Hippocampal formation (tissue), 2 donors: ENCODE measurements at places on chromosomes 16 and 17.

GRCh38 chr16:54648575-54648974 is 282.1 kb upstream of the IRX5 start:
- no peak for DNase-seq

GRCh38 chr16:27127308-27127707 is 60.6 kb downstream of the C16orf82 start:
- no peak for DNase-seq

- peak; percentile 18 for DNase-seq
Observed at GRCh38 chr16:4309833-4310266, 6.0 kb upstream of the GLIS2 start.

GRCh38 chr17:8153957-8154607 is 1.9 kb upstream of the PER1 start:
- peak; percentile 95 for DNase-seq

DNA sequence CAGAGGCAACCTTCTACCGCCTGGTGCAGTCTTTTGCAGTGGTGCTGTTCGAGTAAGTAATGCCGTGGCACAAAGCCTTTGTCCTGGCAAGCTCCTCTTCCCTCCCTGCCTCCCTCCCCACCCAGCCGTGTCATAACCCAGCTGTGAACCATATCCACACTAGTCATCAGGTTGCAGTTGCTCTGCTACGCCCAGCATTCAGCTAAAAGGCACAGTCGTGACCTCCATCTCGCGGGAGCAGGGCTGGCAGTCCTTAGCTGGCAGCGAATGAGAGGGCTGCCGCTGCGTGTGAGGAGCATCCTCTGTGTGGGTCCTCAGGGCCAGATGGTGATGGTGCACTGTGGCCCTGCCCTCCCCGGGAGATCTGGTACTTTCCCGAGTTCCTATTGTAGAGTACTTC is 39.3 kb downstream of the CIBAR2 start:
- DNase-seq, result no peak

- no peak for DNase-seq
Observed at GRCh38 chr16:89024546-89025060, 47.6 kb upstream of the CBFA2T3 start.

DNA sequence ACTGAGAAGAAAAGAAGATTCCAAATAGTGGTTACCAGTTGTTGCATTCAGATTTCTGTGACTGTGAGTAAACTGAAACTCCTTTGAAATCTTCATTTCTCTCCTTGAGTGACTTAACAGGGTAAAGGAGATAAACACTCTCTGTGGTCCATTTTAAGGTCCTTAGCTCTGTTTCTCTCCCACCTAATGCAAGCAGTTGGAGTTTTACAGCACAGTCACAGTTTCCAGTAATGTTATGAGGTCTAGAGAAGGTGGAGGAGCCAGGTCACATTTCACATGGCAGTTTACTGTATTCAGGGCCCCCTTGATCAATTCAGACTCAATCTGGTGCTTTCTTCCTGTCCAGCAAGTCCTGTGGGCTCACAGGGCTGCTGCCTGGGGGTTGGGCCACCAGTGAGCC is 32.2 kb upstream of the SLC12A3 start:
- no peak for DNase-seq

- no peak for DNase-seq
Observed at GRCh38 chr16:8634991-8635736, 13.7 kb downstream of the METTL22 start.

GRCh38 chr17:40104594-40105486 is 4.5 kb upstream of the NR1D1 start:
- no peak for DNase-seq

GRCh38 chr17:8580952-8581658 is 49.4 kb downstream of the MYH10 start:
- DNase-seq, result no peak

DNA sequence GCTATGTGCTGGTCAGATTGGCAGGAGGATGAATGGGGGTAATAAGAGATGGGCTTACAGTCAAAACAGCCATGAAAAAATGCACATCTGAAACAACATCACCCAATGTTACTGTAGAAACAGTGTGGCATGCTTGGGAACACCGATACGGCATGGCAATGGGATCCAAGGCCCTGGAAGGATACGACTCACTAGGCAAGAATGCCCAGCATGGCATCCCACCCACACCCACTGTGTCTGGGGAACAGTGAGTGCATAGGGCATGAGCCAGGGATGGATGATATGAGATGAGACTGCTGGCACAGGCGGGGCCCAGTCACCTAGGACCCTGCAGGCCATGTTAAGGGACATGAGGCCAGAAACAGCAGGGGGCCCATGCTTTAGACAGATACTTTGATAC is 11.5 kb downstream of the TRIM25 start:
- DNase-seq, result no peak

DNA sequence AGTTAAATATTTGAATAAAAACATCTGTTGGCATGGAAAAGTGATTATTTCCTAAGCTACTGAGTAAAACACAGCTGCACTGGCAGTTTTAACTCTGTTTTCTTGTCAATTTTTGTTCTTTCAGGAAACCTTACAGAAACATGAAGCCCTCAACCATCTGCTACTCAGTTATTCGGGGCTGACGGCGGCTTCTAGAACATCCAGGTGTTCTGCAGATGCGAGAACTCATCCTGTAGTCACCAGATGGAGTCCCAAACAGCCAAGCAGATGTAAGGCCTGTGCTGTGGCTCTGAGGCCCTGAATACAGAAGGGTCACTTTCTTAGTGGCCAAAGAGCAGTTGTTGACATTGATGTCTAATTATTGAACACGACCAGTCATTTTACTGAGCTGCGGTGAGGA is 15.5 kb downstream of the ARSG start:
- DNase-seq, result no peak

- DNase-seq, result no peak
Observed at GRCh38 chr16:75593825-75594820, 27.9 kb downstream of the GABARAPL2 start.

GRCh38 chr16:19939553-19939952 is 54.9 kb upstream of the GPRC5B start:
- no peak for DNase-seq

- DNase-seq, result no peak
Observed at GRCh38 chr17:31738067-31738466, 121.0 kb downstream of the COPRS start.

- no peak for DNase-seq
Observed at GRCh38 chr17:80766290-80766855, 221.7 kb downstream of the RPTOR start.

- no peak for DNase-seq
Observed at GRCh38 chr17:74002241-74002640, 201.2 kb upstream of the RPL38 start.

DNA sequence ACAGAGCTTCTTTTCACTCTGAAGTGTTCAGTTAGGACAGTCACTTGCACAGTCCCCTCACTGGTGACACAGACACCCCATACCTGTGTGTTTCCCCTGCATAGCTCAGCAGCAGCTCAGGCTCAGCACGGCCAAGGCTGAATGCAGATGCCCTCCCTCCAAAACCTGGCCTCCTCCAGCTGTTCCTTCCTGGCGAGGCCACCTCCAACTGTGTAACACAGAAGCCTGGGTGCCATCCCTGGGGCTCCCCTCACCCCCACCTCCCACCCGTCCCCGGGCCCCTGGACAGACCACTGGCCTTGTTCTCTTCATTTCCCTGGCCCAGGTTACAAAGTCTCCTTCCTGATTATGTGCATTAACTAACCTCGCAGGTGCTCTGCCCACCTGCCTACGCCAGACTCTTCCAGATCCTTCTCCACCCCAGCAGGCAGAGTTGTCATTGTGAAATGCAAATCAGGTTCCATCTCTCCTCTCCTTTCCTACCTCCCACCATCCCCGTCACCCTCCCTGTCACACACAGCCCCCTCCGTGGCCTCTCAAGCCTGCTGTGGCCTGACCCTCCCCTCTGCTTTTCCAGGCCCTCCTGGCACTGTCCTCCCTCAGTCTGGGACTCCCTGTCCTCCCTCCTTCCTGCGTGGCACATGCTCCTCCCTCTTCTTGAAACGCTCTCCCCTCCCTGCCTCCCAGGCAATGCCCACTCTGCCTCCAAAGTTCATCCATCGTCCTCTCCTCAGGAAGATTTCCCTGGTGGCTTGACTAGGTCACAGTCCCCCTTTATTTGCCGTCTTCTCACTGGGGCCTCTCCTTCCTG is 26.4 kb downstream of the MLYCD start:
- no peak for DNase-seq

- DNase-seq, result no peak
Observed at GRCh38 chr16:4488499-4488967, 12.3 kb downstream of the HMOX2 start.

GRCh38 chr17:48457080-48457836 is 27.2 kb upstream of the SKAP1 start:
- no peak for DNase-seq

GRCh38 chr17:75228305-75228704 is 22.8 kb downstream of the NUP85 start:
- DNase-seq, result peak; percentile 29

- DNase-seq, result peak; percentile 38
Observed at GRCh38 chr17:72576289-72576759, 455.5 kb downstream of the SOX9 start.

- no peak for DNase-seq
Observed at GRCh38 chr17:63988127-63988478, 10.0 kb upstream of the PRR29 start.

- DNase-seq, result no peak
Observed at GRCh38 chr16:81740169-81740568, 38.9 kb upstream of the PLCG2 start.

- DNase-seq, result no peak
Observed at GRCh38 chr17:75457047-75457654, 716 bp downstream of the TMEM94 start.

DNA sequence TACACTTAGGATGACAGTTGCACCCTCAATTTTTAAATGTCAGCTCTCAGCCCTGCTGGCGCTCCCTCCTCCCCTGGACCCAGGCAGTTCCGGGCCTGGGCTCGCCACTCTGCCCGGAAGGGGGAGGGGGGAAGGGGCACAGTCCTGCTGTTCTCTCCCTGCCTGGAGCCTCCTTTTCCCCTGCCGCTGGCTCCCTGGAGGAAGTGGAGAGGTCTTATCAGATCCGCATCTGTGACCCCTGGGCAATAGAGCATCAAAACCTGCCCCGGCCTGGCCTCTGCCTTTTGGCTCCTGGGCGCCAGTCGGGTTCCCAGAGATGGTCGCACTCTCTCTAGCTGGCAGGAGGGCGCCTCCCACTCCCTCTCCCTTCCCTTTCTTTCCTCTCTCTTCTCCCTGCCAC is 149.3 kb downstream of the IRF8 start:
- no peak for DNase-seq

DNA sequence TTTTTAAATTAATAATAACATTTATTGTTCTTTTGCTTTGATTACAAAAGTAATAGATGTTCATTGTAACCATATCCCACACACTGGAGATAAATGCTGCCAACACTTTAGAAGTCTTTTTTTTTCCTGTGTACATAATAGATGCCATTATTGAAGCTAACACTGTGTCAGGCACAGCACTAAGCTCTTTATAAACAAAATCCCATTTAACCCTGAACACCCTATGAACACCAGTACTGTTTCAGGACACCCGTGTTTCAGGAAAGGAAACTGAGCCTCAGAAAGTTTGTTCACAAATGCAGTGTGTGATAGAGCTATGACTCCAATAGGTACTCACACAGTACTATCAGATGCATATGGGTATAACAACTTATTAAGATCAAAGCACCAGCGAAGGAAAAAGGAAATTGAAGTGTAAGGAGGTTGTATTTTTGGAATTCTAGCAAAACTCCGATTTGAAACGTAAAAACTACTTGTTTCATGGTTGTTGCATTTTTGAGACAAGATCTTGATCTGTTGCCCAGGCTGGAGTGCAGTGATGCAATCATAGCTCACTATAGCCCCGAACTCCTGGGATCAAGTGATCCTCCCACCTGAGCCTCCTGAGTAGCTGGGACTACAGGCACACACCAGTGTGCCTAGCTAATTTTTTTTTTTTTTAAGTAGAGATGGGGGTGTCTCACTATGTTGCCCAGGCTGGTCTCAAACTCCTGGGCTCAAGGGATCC is 2.0 kb upstream of the KIFC3 start:
- peak; percentile 49 for DNase-seq

GRCh38 chr16:72458035-72458434 is 286.1 kb upstream of the PMFBP1 start:
- no peak for DNase-seq

DNA sequence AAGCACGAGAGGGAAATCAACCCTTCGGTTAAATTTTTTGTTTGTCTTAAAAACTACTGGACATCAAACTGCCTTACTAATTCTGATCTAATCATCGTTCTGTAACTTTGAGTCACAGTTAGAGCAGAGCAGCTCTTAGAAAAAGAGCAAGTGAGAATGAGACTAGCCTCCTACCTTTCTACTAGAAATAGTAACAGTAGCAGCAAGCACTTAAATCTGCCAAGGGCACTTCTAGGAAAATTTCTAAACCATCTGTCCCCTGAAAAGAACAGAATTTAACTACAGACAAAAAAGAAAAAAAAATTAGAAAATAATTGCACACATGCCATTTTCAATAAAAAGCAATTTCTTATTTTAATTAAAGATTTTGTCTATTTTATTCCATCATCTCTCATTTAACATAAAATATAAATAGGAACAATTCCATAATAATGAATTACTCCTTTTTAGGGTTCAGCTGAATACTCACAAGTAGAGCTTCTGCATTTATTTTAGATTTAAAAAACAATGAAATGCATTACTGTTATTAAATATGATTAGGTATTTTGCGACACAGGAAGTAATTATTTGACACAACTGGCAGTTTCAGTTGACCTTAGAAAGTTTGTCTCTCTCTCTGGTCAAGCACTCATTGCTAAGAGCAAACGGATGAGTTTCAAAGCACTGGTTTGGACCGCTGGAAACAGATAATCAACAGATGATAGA is 250.8 kb upstream of the SOX9 start:
- no peak for DNase-seq

- DNase-seq, result no peak
Observed at GRCh38 chr16:48904333-48904732, 294.4 kb upstream of the N4BP1 start.

- no peak for DNase-seq
Observed at GRCh38 chr17:33046361-33047255, 55.0 kb downstream of the SPACA3 start.

GRCh38 chr17:46028981-46029565 is 30.0 kb downstream of the STH start:
- DNase-seq, result no peak

DNA sequence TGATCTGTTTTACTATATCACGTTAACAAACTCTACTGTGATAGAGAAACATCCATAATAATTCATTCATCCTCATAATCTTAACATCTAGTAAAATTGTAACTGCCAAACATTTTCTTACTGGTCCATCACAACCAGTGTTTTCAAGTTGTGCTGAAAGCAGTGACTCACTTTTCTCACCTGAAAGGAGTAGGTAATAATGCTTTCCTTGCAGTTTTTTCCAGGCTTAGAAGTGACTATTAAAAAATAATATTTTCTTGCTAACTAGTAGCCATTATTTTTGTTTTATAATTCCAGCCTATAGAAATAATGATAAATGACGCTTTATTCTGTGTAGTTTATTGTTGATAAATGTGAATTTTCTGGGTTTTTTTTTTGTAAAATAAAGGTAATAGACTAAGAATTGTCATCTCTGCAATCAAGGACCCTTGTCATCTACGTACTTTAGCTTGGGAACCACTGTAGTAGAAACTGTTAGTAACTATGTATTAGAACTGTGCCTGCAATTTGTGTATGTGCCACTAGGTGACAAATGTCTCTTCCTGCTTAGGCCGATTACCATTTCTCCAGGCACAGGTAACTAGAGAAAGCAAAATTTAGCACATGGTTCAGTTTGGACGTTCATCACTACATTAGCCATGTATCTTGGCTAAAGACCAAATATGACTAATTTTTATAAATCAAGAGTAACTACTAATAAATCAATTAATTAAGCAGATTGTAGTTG is 409.4 kb upstream of the ERCC4 start:
- no peak for DNase-seq
